ENCODE measurements at places on chromosomes 4 and X.

GRCh38 chrX:40749681-40750494 lies 14.5 kb upstream of the MED14 start:
- no peak for DNase-seq

- DNase-seq, result no peak
Measured at GRCh38 chrX:25207803-25208475, 192.2 kb upstream of the ARX start.

GRCh38 chr4:101279377-101279871 lies 67.9 kb downstream of the PPP3CA start:
- no peak for DNase-seq

DNA sequence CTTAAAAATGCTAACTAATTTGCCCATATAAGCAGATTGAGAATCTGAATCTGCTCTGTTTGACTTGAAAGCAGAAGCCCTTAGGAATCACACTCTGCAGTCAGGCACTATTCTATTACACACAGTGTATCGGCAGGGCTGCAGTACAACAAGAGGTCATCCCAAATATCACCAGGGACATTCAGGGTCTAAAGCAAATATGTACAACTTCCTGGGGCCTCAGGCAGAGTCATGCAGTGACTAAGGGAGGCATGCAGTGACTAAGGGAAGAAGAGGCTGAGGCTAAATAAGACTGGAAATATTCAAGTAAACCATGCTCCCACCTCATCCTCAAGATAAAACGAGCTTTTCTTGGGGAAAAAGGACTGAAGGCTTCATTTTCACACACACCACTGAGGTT lies 20.9 kb downstream of the MAPK10 start:
- no peak for DNase-seq

DNA sequence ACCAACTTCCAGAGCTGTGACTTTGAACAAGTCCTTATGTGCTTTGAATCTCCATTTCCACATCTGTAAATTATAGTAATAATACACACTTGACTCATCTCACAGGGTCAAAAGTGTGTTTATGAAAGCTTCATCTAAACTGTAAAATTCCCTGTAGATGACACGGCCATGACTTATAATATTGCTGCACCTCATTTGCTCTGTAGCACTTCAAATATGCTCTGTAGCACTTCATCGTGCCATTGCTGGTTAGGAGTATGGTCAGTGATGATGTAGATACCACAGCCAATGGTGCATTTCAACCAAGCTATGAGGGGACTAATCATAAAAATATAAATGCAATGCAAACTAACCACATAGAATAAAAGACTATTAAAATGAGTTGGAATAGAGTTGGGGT lies 318.6 kb downstream of the ANK2 start:
- no peak for DNase-seq

GRCh38 chr4:4752576-4753401 lies 106.7 kb upstream of the MSX1 start:
- DNase-seq, result no peak

GRCh38 chr4:175850240-175850639 lies 38.2 kb upstream of the GPM6A start:
- no peak for DNase-seq

- DNase-seq, result no peak
Measured at GRCh38 chr4:90189178-90189577, 62.0 kb downstream of the CCSER1 start.

GRCh38 chrX:153366119-153366518 lies 32.2 kb downstream of the ZNF275 start:
- no peak for DNase-seq

GRCh38 chr4:78616046-78616498 lies 64.5 kb downstream of the ANXA3 start:
- DNase-seq, result no peak

GRCh38 chr4:48642421-48643374 lies 137.4 kb downstream of the FRYL start:
- no peak for DNase-seq

GRCh38 chr4:67234296-67234695 lies 311.0 kb downstream of the CENPC start:
- no peak for DNase-seq

DNA sequence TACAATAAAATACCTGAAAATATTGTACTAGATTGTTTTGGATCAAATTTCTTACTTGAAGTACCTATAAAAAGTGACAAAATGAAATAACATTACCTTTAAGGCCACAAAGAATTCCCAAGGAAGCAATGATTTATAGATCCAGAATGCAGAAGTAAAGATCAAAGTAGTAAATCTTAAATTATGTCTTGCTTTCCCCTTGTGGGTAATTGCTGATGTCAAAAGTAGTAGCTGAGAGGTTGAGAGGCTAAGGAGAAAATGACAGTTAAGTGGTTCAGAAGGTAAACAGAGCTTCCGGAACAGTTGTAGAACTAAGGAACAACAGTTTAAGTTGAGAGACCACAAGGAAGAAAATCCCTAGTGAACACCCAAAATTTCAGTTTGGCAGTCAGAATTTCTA lies 358.3 kb downstream of the GABRG1 start:
- DNase-seq, result no peak

- DNase-seq, result no peak
Measured at GRCh38 chrX:133985967-133986683, 731 bp upstream of the GPC3 start.

DNA sequence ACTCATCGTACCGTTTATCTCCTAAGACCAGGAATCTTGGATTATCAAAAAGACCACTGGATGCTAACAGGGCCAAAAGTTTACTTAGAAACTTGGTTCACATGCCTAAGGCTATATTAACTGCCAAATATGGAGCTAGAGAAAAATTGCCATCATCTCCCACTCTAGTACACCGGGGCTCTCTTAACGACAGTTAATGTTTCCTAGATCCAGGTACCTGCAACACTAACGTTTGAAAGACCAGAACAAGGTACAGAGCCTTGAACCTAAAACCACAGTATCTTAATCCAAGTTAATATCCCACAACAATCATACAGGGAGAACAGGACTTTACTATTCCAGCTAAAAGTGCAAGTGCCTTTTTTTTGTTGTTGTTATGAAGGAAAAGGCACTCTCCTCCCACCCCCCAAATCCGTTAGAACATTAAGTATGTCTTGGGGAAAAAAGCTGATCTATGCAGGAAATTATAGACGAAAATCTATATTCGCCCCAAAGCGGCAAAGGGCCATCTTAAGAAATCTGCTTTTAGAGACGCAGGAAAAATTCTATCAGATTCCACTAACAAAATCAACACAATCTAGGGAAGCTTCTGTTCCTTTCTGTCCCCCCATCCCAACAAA lies 1.3 kb downstream of the G3BP2 start:
- no peak for DNase-seq

GRCh38 chr4:140153419-140153717 lies 616 bp downstream of the MAML3 start:
- DNase-seq, result no peak

GRCh38 chr4:26619784-26620183 lies 35.9 kb downstream of the TBC1D19 start:
- no peak for DNase-seq

DNA sequence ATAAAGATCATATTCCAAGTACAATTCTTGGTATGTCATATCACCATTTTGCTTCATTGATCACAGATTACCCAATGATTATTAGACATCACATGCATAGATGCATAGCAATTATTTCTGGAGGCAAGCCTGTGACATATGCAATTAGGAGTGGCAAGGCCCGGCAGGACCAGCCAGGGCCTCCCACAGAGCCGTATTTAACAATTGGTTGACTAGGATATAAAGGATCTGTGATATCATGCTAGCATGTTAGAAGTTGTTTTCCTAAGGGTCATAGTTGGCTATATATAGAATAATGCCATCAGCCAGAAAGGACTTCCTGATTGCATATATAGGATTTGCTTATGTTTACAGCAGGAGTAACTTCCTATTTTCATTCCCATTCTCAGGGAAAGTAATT lies 103.5 kb upstream of the OTUD4 start:
- no peak for DNase-seq

DNA sequence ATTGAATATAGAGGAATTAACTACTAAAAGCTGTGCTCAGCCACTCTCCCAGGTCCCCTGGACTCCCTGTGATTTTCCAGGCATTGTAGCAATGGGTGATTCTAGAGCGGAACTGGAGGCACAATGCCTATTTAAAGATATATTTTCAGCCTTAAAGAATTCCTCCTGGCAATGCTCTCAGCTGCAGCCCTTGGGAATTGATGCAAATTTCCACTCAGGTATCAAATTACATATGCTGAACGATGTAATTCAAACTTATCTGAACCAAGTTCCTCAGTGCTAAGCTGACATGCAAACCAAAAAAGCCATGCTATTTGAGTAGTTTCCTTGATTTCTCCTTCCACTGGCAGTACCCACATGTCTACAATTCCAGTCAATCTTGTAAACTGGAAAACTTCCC lies 86.3 kb upstream of the GABRA3 start:
- no peak for DNase-seq

- DNase-seq, result no peak
Measured at GRCh38 chrX:114058988-114059418, 524.9 kb upstream of the HTR2C start.

- no peak for DNase-seq
Measured at GRCh38 chr4:34365946-34366345, 1878.4 kb downstream of the ARAP2 start.

DNA sequence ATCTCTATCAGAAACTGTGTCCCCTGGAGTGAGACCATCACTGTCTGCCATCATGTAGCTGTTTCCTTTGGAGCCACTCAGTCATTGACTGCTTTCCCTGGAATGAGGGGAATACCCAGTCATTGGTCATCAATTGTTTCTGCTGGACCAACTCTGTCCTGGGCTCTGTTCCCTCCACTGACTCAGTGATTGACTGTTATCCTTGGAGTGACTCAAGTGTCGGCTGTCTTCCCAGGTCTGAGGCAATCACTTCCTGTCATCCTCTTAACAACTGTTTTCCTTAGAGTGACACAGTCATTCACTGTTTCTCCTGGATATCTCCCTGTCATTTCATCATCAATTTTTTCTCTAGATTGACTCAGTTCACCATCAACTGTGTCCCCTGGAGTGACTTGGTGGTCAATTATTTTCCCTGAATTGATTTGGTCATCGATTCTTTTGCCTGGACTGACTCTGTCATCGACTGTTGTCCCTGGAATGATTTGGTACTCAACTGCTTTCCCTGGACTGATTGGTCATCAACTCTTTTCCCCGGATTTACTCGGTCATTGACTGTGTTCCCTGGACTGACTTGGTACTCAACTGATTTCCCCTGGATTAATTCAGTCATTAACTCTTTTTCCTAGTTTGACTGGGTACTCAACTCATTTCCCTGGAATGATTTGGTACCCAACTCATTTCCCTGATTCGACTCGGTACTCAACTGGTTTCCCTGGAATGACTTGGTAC lies 327.9 kb upstream of the VCX start:
- DNase-seq, result no peak

- DNase-seq, result no peak
Measured at GRCh38 chr4:2069161-2069971, 10.2 kb downstream of the NAT8L start.

DNA sequence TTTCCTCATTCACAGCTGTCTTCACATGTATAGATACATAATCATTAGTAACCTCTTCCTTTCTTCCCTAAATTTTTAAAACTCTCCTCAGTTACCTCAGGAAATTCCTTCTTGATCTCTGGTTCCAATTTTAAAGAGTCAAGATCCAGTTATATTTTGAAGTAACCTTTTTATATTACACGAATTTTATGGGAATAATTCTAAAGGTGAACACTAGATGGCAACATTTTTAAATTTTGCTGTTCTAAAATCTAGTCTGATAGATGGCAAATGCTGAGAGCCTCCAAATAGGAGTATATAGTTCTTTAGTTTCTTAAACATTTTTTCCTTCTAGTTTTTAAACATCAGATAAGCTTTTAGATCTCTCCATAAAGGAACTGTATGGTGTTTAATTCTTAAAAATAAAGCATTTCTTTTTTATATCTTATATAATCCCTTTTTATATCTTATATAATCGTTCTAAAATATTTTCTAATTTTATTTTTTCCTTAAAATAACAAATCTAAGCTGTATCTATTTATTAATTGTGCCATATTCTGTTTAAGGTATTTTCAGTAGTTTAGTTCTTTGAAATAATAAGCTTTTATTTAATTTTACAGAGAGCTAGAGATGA lies 37.9 kb upstream of the PAPSS1 start:
- no peak for DNase-seq

GRCh38 chrX:115266300-115266699 lies 23.2 kb upstream of the LUZP4 start:
- no peak for DNase-seq

GRCh38 chr4:3302786-3303564 lies 10.2 kb downstream of the RGS12 start:
- DNase-seq, result no peak

GRCh38 chrX:103398421-103398864 lies 22.1 kb downstream of the BEX3 start:
- DNase-seq, result no peak

GRCh38 chr4:85050736-85051135 lies 84.2 kb upstream of the WDFY3 start:
- no peak for DNase-seq

DNA sequence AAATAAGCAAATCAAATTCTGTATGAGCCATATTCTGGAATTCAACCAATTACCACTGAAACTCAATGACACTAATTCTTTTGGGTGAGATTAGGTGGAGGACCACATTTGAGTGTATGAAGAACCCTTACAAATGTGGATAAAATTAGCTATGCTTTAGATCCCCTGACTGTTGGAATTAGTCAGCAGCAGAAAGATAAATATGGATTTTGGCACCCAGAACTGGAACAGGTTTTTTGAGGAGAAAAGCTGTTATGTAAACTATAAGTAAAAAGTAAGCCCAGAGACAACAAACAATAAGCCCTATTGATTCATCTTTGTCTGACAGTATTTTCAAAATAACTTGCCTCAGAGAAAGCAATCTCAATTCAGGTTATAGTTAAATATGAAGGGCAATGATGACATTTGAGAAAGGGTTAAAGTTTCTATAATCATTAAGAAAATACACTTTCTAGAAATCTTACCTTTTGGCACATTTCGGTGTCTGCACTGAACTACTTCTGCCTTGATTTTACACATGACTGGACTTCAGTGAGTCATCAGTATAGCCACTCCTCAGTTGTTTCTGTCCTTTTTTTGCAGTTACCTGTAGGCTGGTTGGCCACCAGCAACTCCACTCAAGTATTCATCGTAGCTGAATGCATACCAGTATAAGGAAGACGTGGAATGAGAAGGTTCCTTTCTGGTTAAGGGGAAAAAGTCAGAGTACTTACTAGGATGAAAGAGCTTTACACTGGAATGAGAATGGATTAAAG lies 80.0 kb downstream of the KCTD8 start:
- no peak for DNase-seq

DNA sequence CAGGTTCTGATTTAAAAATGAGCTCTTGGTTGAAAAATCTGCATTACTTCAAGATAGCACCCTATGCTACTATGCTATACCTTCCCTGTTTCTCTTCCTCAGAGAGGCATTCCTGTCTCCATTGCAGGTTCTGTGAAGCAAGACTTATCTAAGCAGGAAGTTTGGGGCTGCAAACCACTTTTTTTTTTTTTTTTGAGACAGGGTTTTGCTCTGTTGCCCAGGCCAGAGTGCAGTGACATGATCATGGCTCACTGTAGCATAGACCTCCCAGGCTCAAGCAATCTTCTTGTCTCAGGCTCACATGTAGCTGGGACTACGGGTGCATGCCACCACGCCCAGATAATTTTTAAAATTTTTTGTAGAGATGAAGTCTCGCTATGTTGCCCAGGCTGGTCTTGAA lies 4.0 kb upstream of the CCNG2 start:
- no peak for DNase-seq
